ENCODE measurements at places on chromosomes 12 and 14.

GRCh38 chr14:95258156-95258555 is 61.6 kb downstream of the CLMN start:
- no peaks in the 10 kb centered on the region for H3K36me3 ChIP-seq
- H3K4me1 ChIP-seq = peaks cover 34% of the 10 kb centered on the region
- DNase-seq = no peak
- H3K27ac ChIP-seq = no peak overlapping the region

DNA sequence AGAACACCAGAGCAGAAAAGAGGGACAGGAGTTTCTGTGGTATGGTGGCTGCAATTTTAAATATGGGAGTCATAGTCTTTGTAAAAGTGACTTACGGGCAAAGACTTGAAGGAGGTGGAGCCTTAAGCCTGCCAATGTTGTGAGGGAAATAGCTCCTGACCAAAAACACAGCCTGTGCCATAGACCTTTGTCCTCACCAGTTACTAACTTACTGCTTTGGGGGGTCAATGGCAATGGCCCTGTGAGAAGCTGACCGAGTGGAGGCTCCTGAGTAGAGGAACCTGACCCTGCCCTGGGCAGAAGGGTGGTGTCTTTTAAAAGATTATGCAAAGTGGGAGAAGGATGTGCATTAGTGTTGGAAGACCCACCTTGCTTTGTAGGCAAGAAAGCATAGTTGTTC is 3.8 kb downstream of the MTHFD1 start:
- H3K36me3 ChIP-seq = no peaks in the 10 kb centered on the region
- no peaks in the 10 kb centered on the region for H3K27me3 ChIP-seq
- no peak for DNase-seq
- no peak overlapping the region for H3K4me3 ChIP-seq
- H3K27ac ChIP-seq = no peak overlapping the region
- peaks cover 11% of the 10 kb centered on the region for H3K4me1 ChIP-seq

GRCh38 chr12:105418821-105419291 is 88.4 kb downstream of the C12orf75 start:
- no peaks in the 10 kb centered on the region for H3K4me1 ChIP-seq
- H3K27me3 ChIP-seq = no peaks in the 10 kb centered on the region
- no peak for DNase-seq
- H3K27ac ChIP-seq = no peak overlapping the region

DNA sequence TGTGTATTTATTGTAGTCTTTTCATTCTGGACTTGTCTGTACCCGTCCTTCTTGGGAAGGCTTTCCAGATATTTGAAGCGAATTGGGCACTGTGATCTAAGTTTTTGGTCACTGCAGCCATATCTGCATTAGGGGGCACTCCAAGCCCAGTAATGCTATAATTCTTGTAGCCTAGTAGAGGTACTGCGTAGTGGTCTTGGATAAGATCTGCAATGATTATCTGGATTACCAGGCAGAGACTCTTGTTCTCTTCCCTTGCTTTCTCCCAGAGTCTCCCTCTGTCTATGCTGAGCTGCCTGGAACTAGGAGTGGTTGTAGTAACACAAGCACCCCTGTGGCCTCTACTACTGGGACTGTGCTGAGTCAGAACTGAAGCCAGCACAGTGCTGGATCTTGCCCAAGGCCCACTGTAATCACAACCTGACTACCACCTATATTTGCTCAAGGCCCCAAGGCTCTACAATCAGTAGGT is 30.0 kb downstream of the SLC38A2 start:
- no peaks in the 10 kb centered on the region for H3K4me1 ChIP-seq
- H3K4me3 ChIP-seq = no peak overlapping the region
- no peaks in the 10 kb centered on the region for H3K27me3 ChIP-seq
- no peak for DNase-seq
- no peak overlapping the region for H3K27ac ChIP-seq

GRCh38 chr14:99756796-99757195 is 36.4 kb upstream of the EML1 start:
- no peak overlapping the region for H3K4me3 ChIP-seq
- no peak for DNase-seq
- peaks cover 35% of the 10 kb centered on the region for H3K4me1 ChIP-seq
- no peaks in the 10 kb centered on the region for H3K27me3 ChIP-seq

DNA sequence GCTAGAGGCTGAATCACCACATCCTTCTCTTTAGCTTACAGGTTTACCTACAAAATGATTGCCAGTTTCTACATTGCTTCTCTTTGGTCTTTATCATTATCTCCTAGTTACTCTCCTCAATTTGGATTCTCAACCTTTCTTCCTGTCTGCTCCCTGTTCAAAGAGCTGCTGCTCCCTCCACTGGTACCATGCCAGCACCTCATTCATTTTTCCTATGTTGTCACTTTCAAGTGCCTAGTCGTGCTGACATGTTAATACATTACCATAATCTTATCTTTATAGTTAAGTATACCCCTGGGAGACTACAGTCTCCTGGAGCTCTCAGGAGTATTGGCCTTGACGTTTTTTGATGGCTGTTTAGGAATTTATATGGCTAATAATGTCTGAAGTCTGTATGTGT is 14.2 kb downstream of the FRS2 start:
- H3K4me3 ChIP-seq = no peak overlapping the region
- no peaks in the 10 kb centered on the region for H3K36me3 ChIP-seq
- H3K4me1 ChIP-seq = no peaks in the 10 kb centered on the region
- DNase-seq = no peak
- no peak overlapping the region for H3K27ac ChIP-seq

GRCh38 chr14:63212209-63212608 is 8.0 kb downstream of the RHOJ start:
- H3K36me3 ChIP-seq = no peaks in the 10 kb centered on the region
- no peak overlapping the region for H3K27ac ChIP-seq
- H3K27me3 ChIP-seq = no peaks in the 10 kb centered on the region
- H3K4me3 ChIP-seq = no peak overlapping the region
- no peak for DNase-seq
- no peaks in the 10 kb centered on the region for H3K4me1 ChIP-seq

DNA sequence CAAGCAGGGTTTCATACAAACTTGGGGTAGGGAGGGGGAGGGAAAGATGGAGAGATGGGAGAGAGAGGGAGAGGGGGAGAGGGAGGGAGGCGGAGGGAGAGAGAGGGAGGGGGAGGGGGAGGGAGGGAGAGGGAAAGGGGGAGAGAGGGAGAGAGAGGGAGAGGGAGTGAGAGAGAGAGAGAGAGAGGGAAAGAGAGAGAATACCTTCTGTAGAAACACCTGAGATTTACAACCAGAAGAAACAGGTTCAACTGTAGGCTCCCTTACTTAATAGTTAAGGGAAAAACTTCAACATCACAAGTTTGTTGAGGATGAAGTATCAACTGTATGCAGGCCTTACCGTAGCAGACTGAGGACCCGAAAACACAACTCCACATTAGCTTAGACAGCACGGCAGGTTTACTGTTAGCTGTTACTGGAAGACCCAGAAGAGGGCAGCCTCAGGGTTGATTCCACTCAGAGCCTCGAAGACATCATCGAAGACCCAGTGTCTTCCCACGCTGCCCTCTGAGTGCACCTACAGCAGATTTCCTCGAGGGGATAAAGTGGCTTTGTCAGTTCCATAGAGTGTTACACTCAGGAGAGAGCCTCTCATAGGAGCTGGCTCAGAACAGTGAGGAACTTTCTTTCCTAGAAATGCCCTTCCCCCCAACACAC is 72.4 kb downstream of the NT5DC3 start:
- H3K4me1 ChIP-seq = peaks cover 18% of the 10 kb centered on the region
- H3K4me3 ChIP-seq = no peak overlapping the region
- no peak for DNase-seq
- H3K36me3 ChIP-seq = no peaks in the 10 kb centered on the region

Data from thyroid gland (tissue), 4 donors.